ENCODE measurements at places on chromosomes 7 and 10.

- no peak for DNase-seq
Measured at GRCh38 chr7:43044511-43044910, 67.9 kb upstream of the HECW1 start.

GRCh38 chr7:133859231-133859630 lies 267.9 kb upstream of the LRGUK start:
- DNase-seq, result no peak

DNA sequence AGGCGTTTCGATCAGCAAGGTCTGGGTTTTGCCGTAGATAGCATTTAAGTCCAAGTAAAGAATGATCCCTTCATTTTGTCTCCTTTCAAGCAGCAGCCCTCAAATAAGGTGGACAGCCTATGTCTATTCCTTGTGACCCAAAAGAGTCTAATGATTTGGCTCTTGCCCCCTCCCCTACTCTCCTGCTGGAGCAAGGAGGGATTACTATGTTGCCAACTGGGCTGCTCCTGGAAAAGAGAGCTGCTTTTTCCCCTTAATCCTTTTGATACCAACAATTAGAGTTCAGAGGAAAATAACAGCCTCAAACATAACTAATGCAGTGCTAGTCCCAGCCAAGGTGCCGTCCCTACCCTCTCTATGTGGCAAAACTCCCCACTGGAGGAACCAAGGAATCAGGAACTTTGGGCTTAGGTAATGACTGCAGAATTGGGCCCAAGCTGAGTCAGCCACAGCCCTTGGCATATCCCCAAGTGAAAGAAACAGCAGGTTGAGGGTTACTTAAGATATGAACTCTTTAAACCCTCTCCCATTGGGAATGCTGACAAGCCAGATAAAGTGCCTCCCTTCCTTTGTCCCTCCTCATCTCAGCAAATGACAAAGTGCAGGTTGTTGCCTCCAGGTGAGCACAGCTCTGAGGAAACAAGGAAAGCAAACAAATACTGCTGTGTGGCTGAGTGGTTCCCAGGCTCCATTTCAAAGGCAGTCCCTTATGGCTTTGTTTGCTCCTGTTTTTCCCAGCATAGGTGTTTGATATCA lies 643.7 kb downstream of the INHBA start:
- no peak for DNase-seq

- no peak for DNase-seq
Measured at GRCh38 chr10:71695502-71696476, 23.8 kb downstream of the C10orf105 start.

DNA sequence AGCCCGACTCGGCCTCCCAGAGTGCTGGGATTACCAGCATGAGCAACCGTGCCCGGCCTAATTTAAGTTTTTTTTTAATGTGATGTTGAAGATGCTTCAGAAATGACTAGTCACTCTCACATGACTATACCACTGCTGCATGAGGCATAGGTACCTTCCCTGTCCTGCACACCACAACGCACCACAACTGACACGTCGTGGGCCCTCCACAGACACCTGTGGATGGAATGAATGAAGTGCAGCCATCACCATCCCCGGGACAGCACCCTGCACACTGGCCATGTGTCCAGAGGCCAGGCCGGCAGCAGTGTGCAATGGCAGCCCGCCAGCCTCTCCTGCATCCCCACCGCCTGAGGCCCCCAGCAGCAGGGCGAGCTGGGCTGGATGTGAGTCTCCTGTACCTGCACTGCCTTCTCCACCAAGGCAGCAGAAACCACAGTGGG lies 55.1 kb downstream of the VOPP1 start:
- DNase-seq, result no peak

DNA sequence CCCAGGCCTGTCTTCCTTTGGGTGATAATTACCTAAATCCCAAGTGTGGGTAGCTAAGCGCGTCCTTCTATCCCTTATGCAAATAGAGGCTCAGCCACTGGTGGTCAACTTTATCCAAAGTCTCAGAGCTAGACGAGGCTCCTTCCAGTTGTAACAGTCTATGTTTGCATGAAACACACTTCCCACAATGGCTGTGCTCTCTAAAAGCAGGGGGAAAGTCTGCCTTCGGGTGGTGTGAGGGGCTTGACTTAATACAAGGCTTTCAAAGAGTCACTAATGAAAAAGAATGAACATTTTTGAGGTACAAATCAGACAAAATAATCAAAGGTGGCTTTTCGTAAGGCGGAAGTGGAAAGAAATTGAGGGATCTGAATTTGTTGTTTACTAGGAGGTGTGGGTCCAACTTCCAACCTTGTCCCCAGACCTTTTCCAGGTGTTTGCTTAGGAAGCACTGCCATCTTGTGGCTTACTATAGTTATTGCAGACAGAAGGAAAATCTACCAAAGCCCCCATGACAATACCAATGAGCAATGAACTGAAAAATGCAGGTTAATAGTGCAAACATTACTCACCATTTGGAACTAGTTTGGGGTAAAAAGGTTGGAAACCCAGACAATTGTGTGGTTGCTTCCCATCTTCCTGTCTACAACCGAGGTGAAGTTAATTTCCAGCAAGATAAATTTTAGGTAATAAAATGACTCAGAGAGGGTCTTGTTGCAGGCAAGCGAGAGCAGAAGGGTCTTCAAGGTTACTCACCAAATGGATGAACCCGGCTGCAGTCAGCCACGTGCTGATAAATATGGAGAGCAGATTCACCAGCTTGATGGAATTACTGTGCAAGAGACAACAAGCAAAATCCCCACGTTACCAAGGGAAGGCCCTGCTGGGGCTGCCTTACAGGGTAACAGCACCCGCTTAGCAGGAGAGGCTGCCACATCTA lies 525.7 kb downstream of the KCNMA1 start:
- no peak for DNase-seq

DNA sequence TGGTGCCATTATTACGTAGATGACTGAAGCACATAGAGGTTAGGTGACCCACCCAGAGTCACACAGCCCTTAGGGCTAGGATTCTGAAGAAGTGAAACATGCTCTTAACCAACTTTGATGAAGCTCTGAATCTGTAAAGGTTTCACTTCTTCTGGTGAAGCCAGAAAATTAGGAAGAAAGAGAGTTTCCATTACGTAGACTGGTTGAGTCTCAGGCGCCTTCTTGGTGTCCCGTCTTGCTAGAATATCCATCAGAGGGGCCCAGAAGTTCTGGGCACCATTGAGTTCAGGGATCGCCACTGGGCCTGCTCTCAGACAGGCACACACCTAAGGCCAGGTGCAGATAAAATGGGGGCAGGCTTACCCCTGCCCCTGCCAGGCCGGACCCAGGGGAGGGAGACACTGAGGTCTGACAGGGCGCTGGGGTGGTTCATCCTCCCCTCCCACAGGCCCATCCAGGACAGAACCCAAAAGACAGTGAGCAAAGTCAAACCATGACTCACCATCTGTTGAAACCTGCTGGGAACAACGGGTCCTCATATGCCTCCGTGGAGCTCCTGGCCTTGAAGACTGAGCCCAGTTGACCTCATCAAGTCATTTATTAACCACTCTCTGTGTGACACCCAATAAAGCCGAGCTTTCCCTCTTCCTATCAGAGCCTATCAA lies 33.2 kb downstream of the DRGX start:
- no peak for DNase-seq

DNA sequence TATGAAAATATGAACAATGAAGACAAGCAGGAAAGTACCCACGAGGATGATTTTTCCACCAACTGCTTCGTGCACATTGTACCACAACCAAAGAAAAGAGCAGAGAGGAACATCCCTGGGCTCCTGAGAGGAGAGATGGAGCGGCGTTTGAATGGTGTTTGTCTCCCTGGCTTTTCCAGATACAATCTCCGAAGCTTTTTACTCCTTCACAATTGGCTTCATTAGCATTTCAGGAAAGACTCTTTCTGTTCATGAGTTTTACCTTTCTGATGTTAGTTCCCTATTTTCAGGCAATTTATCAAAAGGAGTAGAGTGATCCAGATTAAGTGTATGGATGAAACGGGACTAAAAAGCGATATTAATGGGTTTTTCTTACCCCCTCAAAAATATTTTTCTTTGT lies 49.3 kb downstream of the LYZL2 start:
- no peak for DNase-seq

Measured in stimulated activated CD8-positive, alpha-beta memory T cell treated with anti-CD3 and anti-CD28 coated beads, Interleukin-12 subunit alpha, Interleukin-12 subunit beta, amount 100 ng/mL, for 4 hours (primary cell).